ENCODE measurements at places on chromosomes 1 and 21. TPM values are rescaled to one million over a fixed set of nuclear protein-coding genes. Genes with fewer than 3 reads are reported as not detected.

Gene SAMD11
- total RNA-seq, result 152 TPM

Gene ALPL
- total RNA-seq, result 106 TPM

Gene TMEM200B
- total RNA-seq, result 36.0 TPM

- peak; percentile 36 for DNase-seq
Observed at GRCh38 chr1:5643360-5644107, 348.7 kb downstream of the NPHP4 start.

DNA sequence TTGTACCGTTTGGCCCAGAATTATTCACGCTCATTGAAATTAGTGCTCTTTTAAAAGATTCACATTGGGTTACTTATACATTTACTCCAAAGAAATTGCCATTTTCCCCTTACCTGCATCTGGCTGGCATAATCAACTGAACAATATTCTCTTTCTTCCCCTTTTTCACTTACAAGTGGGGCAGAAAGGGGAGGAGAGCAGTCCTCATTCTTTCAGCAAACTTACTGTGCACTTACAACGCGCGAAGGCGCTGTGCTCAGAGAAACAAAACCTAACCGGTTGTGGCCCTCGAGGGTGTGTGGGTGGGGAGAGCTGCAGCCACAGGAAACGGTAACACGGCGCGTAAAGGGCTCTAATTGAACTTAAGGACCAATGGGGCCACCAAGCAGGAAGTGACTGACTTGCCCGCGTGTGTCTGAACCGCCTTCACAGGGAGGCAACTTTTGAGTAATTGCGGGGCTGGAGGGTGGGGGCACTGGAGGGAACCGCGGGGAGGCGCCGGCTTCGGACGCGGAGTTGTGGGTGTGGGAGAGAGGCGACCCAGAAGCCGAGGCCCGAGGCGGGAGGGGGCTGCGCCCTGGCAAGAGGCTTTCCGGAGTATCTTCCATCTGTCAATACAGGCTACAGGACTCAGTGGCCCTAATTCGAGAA, 693 bp upstream of the PNRC2 start:
- DNase-seq, result peak; percentile 91

GRCh38 chr1:26694638-26695355, 1.0 kb upstream of the ARID1A start:
- DNase-seq, result no peak

All from endodermal cell (in vitro differentiated cells).